Vagina (tissue), 2 donors: ENCODE measurements at places on chromosomes 16 and 17.

- DNase-seq = no peak
These were observed 26.6 kb downstream of the ACSF3 start for GRCh38 chr16:89120281-89120680.

GRCh38 chr17:15894258-15894657 lies 50.7 kb upstream of the ADORA2B start:
- peak; percentile 70 for DNase-seq

DNA sequence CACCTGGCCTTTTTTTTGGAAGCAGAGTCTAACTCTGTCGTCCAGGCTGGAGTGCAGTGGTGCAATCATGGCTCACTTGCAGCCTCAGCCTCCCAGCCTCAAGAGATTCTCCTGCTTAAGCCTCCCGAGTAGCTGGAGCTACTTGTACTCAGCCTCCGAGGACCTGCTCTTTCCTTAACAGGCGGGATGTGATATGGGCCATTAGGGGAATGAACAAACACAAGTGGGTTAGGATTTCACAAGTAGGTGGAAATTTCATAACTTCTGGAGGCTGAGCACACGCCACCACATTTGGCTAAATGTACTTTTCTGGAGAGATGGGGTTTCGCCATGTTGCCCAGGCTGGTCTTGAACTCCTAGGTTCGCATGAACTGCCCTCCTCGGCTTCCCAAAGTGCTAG lies 4.1 kb downstream of the PAM16 start:
- DNase-seq = no peak

GRCh38 chr17:78132084-78132676 lies 1.6 kb downstream of the TMC8 start:
- DNase-seq = no peak

- no peak for DNase-seq
These were observed 34.9 kb downstream of the CHD9 start for GRCh38 chr16:53089434-53090285.

GRCh38 chr16:57305159-57305811 lies 20.8 kb upstream of the PLLP start:
- DNase-seq = no peak

DNA sequence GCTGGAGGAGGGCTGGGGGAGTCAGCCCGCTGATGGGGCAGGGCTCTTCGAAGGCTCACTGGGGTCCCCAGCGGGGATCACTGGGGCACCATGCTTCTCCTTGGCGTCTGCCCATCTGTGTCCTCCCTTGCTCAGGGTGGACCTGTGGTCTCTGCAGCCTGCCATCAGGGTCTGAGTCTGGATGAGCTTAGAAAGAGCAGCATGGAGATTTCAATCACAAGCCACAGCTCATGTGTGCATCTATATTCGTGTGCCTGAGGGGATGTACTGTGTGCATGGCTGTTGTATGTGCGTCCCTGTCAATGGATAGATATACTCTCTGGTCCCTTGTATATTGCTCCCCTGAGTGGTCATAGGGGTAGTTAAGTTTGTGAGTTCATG lies 126.6 kb upstream of the SDK2 start:
- DNase-seq = no peak

GRCh38 chr17:66462010-66462409 lies 159.6 kb downstream of the PRKCA start:
- DNase-seq = no peak

- DNase-seq = no peak
These were observed 29.8 kb downstream of the LIG3 start for GRCh38 chr17:35010093-35010492.

GRCh38 chr17:37507111-37507510 lies 17.4 kb downstream of the DUSP14 start:
- DNase-seq = no peak

DNA sequence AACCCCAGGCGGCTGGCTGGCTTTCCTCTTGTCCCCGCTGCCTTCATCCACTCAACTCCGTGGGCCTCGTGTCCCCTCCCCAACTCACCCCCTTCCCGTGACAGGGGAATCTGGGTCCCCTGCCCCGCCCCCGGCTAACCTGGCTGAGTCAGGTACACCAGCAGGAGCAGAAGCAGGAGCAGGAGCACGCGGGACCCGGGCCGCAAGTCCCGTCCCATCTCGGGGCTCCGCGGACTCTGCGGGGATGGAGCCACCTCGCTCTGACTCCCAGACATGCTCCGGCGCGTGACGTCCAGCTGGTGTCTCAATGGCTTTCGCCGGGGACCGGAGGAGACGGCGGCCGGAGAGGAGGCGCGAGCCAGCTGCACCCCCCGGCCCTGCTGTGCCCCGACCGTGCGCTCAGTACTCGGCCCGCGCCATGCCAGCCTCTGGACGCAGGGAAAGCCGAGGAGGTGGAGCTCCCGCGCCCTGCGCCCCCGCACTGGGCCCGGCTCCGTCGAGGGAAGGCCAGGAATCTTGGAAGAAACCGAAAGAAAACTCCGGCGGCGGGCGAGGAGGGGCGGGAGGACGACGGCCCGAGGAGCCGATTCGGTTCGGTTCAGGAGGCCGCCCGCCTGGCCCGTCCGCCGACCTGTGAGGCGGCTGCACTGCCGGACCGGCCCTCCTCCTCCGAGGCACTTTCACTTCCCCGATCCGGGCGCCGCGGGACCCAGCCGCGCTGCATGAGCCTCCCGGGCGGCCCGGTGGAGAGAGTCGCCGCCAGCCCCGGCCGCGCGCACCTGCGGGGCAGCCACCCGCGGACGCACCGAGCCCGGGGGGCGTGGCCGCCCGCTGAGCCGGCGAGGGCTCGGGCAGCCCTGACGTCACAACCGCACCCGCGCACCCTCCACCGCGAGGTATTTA lies at the start of the genes CXCL16 and ZMYND15:
CXCL16 (minus strand) TSS at position 807 of the 903 bp plus-strand sequence; CDS start at position 218, 589 bp downstream.
ZMYND15 (plus strand) TSS at position 712 of the 903 bp plus-strand sequence. CDS start 716 bp downstream, outside the sequence.
- DNase-seq = no peak

DNA sequence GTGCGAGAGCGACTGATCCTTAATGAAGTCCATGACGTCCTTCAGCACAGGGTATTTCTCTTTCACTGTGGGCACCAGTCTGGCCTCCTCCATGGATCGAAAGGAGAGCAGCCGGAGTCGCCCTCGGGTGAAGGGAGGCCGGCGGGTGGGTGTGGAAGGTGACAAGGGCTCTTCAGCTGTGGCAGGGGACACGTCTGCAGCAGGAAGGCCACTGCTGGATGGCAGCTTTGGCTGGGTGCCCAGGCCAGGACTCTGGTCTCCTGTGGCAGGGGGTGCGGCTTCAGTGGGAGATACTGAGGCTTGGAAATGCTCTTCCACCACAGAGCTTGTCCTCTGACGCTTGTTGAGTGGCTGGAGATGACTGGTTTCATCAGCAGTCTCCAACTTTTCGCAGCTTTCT lies 78.5 kb downstream of the ZZEF1 start:
- no peak for DNase-seq

- no peak for DNase-seq
These were observed 85.5 kb downstream of the SSH2 start for GRCh38 chr17:29844339-29845048.

GRCh38 chr17:81513753-81514488 lies 1.3 kb upstream of the ACTG1 start:
- DNase-seq = no peak

GRCh38 chr16:88066234-88066633 lies 115.0 kb downstream of the BANP start:
- DNase-seq = no peak

DNA sequence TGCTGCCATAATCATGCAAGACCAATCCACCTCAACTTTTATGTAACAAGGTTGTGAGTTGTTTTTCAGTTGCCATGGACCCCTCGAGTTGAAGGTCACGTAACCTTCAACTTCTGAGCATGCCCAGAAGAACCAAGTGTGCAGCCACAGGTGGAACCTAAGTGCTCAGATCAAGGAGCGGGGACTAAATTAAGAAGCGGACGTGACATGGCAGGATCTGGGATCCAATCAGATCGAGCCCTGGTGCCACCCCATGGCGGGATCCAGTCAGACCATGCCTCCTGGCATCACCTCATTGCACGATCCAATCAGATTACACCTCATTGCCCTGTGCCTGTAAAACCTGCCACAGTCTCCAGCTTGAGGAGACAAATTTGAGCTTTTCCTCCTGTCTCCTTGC lies 204.5 kb upstream of the CDH5 start:
- no peak for DNase-seq

DNA sequence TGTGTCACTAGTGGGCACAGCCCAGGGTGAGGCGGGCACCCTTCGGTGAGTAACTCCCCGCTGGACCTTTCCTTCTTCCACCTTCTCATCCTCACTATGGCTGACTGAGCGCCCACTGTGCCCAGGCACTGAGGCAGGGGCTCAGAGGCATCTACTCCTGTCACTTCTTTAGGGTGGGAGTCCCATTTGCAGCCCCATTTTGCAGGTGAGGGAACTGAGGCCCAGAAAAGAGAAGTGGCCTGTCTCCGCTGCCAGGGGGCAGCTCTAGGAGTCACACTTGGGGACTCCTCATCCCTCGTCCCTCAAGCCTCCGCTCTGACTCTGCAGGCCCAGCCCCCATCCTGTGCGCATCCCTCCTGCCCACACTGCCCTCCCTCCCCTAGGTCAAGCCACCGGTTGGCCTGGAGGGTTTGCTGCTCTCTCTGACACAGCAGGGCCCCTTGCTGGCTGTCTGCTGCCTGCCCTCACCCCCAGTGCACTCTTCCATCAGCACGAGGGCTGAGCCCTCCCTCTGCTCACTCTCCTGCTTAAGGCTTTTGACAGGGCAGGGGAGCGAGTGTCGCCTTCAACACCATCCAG lies 62.4 kb downstream of the CNGB1 start:
- DNase-seq = no peak

DNA sequence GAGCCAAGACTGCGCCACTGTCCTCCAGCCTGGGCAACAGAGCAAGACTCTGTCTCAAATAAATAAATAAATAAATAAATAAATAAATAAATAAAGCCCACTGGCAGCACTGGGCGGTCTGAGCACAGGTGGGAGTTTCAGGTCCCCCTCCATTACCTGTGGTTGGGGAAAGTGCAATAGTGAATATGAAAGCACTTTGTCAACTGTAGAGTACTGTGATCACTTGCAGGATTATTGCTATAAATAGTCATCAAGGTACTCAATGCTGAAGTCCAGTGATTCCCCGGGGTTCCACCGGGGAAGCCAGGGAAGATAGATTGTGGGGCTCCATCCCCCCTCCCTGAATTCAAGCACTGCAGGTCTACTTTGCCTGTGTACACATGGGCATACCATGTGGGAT lies 42.7 kb upstream of the CPNE2 start:
- no peak for DNase-seq

DNA sequence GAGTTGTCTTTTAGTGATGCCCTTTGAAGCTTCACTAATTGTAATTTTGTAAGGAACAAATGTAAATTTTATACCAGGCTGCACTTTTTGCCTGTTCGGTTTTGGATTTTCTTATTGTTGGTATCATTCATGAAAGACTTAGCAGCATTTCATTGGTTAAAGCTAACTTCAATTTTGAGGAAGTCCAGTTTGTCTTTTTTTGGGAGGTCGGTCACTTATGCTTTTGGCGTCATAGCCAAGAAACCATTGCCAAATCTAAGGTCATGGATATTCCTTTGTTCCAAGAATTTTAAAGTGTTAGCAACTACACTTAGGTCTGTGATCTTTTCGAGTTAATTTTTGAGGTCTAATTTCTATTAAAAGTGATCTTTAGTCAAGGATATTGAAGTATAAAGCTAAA lies 77.1 kb downstream of the PRKCA start:
- no peak for DNase-seq

- DNase-seq = no peak
These were observed 212.5 kb upstream of the CPHXL start for GRCh38 chr16:75938818-75939217.
